ENCODE measurements at places on chromosomes 16 and 17. TPM values are rescaled to one million over a fixed set of nuclear protein-coding genes. Genes with fewer than 3 reads are reported as not detected.
A peak's percentile ranks its signal among the peaks of the same experiment; 100 is the strongest.

- DNase-seq = no peak
These were observed 12.5 kb downstream of the SLC43A2 start for GRCh38 chr17:1616101-1616500.

DNA sequence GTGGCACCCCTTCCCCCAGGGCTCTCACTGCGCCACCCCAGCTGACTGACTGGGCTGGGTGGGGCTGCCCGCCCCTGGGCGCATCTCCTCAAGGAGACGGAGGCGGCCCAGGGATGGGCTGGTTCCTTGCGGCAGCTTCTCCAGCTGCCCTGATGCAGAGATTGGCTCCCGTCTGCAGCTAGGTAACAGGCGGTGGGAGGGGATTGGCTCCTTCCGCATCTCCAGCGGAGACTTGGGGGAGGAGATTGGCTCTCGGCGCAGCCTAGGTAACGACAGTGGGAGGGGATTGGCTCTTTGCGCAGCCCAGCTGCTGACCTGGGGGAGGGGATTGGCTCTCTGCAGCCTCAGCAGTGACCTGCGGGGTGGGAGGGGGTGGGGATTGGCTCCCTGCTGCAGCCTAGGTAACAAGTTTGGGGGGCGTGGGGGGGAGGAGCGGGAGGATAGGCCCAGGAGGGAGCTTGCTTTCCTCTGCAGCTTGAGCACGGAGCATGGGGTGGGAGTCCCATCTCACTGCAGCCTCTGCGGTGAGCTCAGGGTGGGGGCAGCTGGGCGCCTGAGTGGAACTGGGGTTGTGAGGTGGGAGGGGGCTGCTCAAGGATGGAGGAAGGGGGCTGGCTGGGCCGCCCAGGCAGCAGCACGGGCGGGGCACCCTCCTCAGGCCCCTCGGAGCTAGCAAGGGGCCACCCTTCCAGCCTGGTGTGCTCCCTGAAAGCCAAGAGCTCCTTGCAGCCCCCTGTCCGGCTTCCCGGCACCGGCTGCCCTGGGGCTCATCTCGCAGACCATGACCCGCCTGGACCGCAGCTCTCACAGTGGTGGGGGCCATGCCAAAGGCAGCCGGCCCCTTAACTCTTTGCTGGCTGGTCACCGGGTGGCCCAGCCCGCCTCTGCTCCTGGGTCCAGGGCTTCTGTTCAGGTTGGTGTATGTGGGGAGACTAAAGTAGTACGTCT lies 6.4 kb downstream of the NFE2L1 start:
- DNase-seq = peak; percentile 33

DNA sequence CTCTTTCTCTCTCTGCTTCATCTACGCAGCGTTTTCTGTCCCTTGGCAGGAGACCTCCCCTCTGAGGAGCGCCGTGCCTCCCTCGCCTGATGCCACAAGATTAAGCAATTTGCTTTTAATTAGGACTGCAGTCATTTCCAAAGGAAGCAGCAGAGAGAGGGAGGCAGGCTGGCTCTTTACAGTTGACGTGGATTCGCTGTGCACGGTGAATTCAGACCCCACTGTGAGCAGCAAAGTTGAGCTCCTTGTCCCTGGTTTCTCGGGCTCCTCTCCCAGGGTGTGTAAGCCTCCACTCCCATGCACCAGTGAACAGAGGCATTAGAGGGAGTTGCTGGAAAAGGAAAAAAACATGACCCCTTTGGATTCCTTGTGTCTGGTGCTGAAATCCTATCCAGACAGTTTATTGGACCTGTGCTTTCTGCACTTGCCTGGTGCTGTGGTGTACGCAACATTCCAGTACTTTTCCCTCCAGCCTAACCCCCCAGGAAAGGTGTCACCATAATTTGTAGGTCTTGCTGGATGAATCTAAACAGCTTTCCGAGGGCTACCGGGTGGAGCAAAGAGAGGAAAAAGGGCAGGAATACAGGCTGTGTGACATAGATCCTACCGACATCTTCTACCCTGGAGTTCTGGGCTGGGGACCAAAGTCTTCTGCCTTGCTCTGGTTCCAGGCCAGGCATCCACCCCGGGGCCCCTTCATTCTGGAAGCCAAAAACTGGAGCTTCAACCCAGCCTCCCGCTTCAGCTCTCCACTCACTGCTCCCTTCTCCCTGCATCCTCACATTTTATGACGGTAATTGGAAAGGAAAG lies 171.0 kb downstream of the MAF start:
- DNase-seq = peak; percentile 44

- DNase-seq = no peak
These were observed 41.1 kb downstream of the MYO18A start for GRCh38 chr17:29138971-29139691.

- DNase-seq = no peak
These were observed 534.9 kb upstream of the HSBP1 start for GRCh38 chr16:83272843-83273242.

GRCh38 chr16:75445298-75445697 lies 12.0 kb upstream of the CFDP1 start:
- no peak for DNase-seq

GRCh38 chr17:49483599-49484509 lies 11.2 kb upstream of the NGFR start:
- no peak for DNase-seq

DNA sequence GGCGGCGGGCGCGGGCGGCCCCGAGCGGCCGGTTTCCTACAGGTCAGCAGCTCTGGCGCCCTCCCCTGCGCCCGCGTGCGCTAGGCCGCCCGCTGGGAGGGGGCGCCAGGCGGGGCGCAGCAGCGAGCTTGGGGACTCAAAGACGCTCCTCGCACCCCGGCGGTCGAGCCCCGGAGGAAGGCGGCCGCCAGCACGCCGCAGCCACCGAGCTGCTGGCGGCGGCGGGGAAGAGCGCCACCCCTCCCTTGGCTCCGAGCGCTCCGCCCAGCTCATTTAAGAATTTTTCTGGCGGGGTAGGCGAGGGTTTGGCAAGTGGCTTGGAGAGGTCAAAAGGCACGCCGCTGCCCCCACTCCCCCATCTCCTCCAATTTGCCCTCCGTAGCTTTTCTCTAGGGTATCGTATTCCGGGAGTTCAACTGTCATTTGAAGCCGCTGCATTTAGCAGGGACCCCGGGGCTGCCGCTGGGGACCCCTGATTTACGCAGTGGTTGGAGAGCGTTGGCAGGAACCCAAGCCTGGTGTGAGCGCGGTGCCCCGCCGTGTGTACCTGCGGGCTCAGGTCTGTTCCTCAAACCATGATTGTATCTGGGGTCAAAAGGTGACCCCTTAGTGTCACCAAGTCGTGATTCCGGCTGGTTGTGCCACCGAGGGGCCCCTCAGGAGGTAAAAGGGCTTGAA lies 59.5 kb upstream of the GSE1 start:
- DNase-seq = no peak

- no peak for DNase-seq
These were observed 920.2 kb upstream of the SOX9 start for GRCh38 chr17:71200597-71200996.

GRCh38 chr16:30741461-30741914 lies 6.7 kb upstream of the PHKG2 start:
- DNase-seq = peak; percentile 32

- no peak for DNase-seq
These were observed 38.2 kb downstream of the PSME3IP1 start for GRCh38 chr16:57147381-57148221.

BOLA2 gene
- polyA plus RNA-seq = 16.0 TPM

OR4D1 gene
- polyA plus RNA-seq = 0.01 TPM

KRT39 gene
- polyA plus RNA-seq = not detected

NECAB2 gene
- 6.6 TPM for polyA plus RNA-seq

CAMTA2 gene
- polyA plus RNA-seq = 35.6 TPM

CBX8 gene
- 10.3 TPM for polyA plus RNA-seq

Data from large intestine (tissue), 12 donors.